ENCODE measurements at places on chromosomes 7 and 10.

GRCh38 chr7:96636979-96637378 is 72.7 kb downstream of the SEM1 start:
- DNase-seq, result no peak

DNA sequence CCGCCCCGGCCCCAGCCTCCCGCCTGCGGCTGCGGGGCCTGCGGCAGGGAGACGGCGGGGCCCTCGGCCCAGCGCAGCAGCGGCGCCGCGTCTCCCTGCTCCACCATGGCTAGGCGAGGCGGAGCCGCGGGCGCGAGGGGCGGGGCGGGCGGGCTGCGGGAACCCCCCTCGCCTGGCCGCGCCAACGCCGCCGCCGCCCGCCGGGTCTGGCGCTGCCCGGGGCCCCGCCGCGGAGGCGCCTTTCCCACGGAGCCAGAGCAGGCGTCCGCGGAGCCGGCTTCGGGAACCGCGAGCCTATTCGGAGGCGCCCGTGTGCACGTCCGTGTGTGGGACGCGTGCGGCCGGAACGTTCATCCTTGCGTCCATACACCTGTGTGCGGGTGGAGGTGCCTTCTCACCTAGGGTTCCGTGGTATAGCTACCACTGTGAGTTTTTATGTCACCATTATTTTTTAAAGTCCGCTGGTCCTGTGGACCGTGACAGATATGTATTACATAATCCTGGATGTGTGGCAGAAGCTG is at the start of gene DENND11:
DENND11 (minus strand) TSS at position 120 of the 521 bp plus-strand sequence; CDS start at position 107, 13 bp downstream.
- DNase-seq, result peak; percentile 55

DNA sequence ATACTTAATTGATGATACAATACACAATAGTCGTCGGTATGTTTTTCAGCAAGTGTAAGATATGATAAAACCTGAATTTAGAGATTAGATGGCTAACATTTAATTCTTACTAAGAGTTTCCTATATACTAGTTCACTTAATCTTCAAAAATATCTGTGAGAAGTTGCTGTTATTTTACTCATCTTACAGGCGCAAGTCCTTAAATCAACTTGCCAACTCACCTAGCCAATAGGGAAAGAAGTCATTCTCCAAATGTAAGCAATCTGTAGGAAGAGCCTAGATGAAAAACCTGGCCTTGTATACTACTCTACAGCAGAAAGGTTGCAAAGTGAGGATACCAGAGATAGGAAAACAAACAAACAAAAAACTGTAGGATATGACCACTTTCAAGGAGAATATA is 10.6 kb downstream of the CD36 start:
- no peak for DNase-seq

- DNase-seq, result no peak
Measured at GRCh38 chr7:11175371-11175770, 201.7 kb downstream of the PHF14 start.

GRCh38 chr10:51926337-51926736 is 226.9 kb upstream of the CSTF2T start:
- no peak for DNase-seq

GRCh38 chr7:106329971-106330733 is 45.4 kb upstream of the NAMPT start:
- DNase-seq, result no peak

- DNase-seq, result no peak
Measured at GRCh38 chr10:124157271-124157681, 63.9 kb upstream of the CHST15 start.
